Lung (tissue), 17 donors: ENCODE measurements at places on chromosomes 1 and 21.

DNA sequence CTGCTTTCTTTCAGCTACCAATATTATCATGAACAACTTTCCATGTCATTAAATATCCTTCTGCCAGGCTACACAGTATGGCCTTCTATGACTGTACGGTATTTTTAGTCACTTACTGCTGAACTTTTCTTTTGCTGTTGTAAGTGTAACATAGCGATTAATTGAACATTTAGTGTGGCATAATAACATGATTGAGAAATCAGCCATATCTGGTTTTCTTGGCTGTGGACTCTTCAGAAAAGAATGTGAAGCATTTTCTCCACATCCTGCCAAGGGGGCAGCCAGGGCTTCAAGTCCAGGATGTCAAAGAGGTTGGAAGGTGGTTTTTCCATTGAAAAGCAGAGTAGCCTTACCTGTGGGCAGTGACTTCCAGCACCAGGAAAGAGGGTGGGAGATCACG lies 8.8 kb upstream of the AHCYL1 start:
- H3K27me3 ChIP-seq = no peaks in the 10 kb centered on the region
- DNase-seq = peak; percentile 46
- H3K27ac ChIP-seq = no peak overlapping the region
- H3K36me3 ChIP-seq = no peaks in the 10 kb centered on the region
- no peaks in the 10 kb centered on the region for H3K4me1 ChIP-seq

DNA sequence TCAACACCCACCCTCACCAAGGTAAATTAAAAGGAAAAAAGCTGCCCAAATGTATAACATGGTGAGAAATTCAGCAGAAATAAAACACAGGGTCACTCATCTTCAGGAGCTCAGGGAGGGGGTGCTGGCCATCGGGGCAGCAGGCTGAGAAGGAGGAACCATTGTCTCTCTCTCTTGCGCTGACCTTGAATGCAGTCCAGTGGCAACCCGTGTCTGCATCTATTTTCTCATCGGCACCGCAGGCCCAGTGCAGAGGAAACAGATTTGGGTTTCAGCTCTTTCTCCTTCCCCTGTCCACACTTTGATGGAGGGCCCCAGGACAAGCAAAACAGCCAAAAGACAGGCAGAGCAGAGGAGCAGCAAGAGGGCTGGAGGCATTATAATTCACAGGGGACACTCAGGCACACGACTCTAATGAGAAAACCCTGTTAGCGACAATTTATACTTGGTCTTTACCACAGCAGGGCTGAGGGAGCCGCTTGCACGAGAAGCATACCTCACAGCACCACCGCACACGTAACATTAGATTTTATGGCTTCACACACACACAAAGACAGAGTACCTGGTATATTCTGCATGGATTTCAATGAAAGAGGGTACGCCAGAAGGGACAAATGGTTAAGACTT lies 18.6 kb downstream of the MKNK1 start:
- no peaks in the 10 kb centered on the region for H3K4me1 ChIP-seq
- H3K4me3 ChIP-seq = no peak overlapping the region
- DNase-seq = no peak
- peaks cover 9% of the 10 kb centered on the region for H3K36me3 ChIP-seq
- no peak overlapping the region for H3K27ac ChIP-seq

DNA sequence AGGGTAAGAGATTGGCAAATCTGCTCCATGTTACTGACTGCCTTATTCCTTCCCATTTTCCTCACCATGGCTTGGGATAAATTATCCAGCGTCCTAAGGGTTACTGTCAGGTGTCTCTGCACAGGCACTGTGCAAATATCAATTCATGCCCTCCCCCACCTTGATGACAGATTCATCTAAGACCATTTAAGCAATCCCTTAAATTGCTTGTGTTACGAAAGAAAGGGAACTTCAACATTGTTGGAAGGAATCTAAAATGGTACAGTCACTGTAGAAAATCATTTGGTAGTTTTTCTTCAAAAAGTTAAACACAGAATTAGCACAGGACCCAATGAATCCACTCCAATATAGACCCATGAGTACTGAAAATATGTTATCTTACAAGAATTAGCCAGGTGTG lies 17.6 kb upstream of the MTARC2 start:
- H3K36me3 ChIP-seq = no peaks in the 10 kb centered on the region
- no peak overlapping the region for H3K4me3 ChIP-seq

DNA sequence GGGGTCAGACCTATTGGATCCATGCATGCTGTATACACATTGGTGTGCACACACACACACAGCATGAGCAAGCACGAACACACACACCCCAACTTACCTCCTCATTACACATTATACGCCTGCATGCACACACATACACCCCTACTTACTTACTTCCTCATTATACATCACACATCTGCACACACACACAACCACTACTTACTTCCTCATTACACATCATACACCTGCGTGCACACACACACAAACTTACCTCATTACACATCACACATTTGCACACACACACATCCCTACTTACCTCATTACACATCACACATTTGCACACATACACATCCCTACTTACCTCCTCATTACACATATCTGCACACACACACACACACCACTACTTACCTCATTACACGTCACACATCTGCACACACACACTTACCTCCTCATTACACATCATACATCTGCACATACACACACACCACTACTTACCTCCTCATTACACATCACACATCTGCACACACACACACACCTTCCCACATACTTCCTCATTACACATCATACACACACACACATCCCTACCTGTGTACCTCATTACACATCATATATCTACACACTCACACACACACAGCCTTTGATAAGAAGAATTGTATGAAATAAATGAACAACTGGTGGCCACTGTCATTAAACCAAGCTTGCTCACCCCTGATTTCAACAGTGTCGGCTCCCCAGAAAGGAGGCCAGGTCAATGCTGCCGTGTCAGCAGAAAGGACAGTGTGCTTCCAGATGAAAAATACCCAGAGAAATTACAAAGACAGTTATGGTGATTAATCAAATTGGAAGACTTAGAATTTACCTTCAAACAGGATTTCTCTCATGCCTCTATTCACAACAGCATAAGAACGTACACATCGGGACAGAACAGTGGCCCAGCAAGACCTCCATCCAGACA lies 117.8 kb downstream of the SETD4 start:
- H3K4me3 ChIP-seq = no peak overlapping the region
- no peak for DNase-seq
- H3K27ac ChIP-seq = no peak overlapping the region
- H3K27me3 ChIP-seq = no peaks in the 10 kb centered on the region
- H3K36me3 ChIP-seq = no peaks in the 10 kb centered on the region

DNA sequence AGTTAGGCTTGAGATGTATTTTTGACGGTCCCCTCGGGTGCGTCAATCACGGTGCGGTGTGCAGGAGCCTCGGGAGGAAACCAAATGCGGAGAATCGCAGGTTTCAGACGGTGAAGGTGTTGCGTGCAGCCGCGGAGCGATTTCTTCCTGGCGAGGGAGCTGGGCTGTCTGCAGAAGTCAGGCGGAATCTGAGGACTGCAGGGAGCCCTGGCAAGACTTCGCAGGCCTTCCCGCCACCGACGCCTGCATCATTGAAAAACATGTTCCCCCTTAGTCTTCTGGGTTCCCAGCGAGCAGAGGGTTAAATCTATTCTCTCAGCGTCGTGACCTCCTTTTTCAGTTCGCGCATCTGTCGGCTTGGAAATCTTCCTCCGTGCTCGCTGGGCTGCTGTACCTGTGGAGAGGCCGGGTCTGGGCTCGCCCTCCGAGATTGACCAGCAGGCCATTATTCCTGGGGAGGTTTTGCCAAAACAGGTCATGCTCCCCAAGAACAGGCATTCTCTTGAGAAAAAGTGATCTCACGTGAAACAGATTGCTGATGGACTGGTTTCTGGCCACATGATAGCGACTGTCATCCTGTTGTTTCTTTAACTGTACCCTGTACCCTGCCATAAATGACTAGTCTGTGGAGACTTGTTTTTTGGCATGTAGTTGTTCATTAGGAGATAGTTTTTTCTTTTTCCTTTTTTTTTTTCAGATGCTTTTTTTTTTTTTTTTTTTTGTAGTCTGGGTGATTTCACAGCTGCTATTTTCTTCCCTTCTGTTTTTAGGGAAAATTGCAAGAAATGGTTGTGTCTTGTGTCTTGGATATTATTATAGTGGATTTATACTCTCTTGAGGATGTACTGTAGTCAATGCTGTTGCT lies 894 bp downstream of the EPB41 start:
- no peaks in the 10 kb centered on the region for H3K4me1 ChIP-seq
- no peak overlapping the region for H3K27ac ChIP-seq
- no peaks in the 10 kb centered on the region for H3K27me3 ChIP-seq
- peak; percentile 66 for DNase-seq

DNA sequence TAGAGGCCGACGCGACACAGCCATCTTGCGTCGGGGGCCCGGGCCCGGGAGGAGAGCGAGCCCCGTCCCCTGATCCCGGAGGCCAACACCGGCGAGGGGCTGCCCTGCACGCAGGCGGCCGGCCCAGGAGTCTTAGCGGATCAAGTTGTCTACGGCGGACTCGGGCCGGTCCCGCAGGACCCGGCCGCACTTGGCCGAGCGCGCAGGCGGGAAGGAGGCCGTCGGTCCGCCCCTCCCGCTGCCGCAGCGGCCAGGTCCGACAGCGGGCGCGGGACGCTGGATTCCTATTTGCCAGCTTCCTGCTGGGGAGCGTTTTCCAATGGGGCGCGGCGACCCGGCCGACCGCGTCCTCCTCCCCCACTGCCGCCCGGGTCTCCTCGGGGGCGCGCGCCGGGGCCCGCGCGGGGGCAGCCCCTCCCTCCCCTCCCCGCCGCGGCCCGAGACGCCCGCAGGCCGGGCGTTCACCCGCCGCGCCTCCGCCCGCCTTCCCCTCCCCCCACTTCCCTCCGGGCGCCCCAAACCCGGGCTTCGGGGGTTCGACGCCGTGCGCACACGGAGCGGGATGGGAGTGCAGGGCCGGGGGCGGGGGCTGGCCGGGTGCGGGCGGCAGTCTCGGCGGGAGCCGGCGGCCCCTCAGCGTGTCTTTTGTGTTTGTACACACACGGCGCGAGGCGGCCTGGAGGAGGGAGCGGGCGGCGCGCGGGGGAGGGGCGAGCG lies 517 bp upstream of the H3-3A start:
- peak overlapping the region; percentile 94 for H3K27ac ChIP-seq
- H3K4me3 ChIP-seq = peak overlapping the region; percentile 69
- peaks cover 13% of the 10 kb centered on the region for H3K4me1 ChIP-seq
- peak; percentile 91 for DNase-seq
- H3K27me3 ChIP-seq = no peaks in the 10 kb centered on the region

DNA sequence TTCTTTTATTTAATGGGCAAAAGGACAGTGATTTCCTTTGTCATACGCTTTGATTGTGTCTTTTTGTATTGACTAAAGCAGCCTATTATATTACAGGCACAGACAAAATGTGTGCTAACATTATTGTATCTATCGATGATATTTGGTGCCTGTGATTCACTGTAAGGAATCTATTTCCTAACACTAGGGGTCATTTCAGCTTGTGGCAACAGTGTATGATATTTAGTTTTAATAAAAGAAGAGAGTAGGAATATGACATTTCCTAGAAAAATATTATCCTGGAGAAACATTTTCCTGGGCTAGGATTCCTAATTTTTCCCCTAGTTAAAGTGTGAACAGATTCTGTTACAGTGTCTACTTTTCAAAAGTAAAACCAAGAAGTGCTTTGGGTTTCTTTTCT lies 42.8 kb downstream of the TYW3 start:
- H3K4me1 ChIP-seq = no peaks in the 10 kb centered on the region
- H3K27ac ChIP-seq = no peak overlapping the region
- no peaks in the 10 kb centered on the region for H3K27me3 ChIP-seq
- no peak for DNase-seq
- no peaks in the 10 kb centered on the region for H3K36me3 ChIP-seq
- no peak overlapping the region for H3K4me3 ChIP-seq

GRCh38 chr21:21165063-21165645 lies 166.9 kb downstream of the NCAM2 start:
- no peak overlapping the region for H3K4me3 ChIP-seq
- no peaks in the 10 kb centered on the region for H3K36me3 ChIP-seq

DNA sequence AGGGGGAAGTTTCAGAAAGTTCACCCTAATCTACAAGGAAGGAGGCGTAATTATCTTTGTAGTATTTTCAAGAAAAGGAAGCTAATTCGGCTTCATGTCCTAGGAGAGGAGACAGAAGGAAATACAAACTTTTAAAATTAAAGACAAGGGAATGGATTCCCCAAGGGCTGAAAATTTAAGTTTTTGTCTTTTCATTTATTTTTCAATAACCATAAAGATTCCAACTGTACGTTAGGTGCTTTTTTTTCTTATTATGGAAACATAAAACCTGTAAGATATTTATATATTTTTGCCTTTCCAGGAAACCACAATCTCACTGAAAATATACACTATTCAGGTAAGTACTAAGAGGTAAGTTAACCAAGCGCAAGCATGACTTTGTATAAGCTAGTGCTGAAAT lies at the start of gene OR2M3:
Gene OR2M3 (plus strand): TSS at position 301 of the 400 bp plus-strand sequence. CDS start 5,803 bp downstream, outside the sequence.
- H3K36me3 ChIP-seq = no peaks in the 10 kb centered on the region
- no peaks in the 10 kb centered on the region for H3K27me3 ChIP-seq
- H3K27ac ChIP-seq = no peak within 1 kb of the TSS
- DNase-seq = no peak

DNA sequence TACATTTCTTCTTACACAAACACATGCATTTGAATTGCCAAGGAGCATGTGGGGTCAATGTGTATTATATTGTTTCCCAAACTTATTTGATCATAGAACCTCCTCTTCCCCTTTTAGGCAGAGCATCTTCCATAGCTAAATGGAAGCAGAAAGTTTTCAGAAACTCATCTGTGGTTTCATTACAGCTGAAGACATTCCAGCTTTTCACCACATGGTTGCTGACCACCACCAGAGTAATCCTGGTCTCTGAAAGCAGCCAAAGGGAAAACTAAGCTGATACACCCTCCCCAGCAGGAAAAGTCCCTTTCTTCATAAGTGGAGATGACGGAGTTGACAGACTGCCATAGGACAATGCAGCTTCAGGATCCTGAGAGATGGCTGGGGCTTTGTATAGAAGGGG lies 30.2 kb upstream of the OTUD3 start:
- no peaks in the 10 kb centered on the region for H3K36me3 ChIP-seq
- no peak overlapping the region for H3K27ac ChIP-seq
- no peaks in the 10 kb centered on the region for H3K4me1 ChIP-seq
- no peak for DNase-seq

DNA sequence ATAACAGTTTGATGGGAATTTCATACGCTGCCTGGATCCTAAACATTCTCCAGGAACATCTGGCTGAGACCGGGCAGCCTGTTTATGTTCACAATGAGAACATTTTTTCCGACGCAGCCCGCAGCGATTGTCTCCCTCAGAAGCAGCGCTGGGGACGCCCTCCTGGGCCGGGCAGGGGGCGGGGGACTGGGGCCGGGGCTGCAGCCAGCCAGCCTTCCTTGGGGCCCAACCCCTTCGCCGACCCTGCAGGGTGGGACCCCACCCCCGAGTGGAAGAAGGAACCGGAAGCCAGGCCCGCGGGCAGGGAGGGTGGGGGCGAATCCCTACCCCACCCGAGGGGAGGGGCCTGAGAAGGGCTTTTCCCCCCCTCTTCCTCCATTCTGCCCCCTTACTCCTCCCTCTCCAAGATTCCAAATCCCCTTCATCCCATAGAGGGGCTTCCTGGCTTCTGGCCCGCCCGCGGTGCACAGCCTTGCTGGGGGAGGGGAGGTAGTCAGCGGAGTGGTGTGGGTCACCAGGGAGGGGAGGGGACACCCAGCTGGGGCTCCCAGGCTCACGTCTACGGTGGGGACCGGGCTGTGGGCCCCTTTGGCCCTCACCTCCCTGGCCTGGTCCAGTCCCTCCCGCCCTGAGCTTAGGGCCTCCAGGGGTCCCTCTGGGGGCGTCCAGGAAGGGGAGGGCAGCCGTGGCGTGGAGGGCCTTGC lies 60.6 kb downstream of the WNT9A start:
- H3K4me1 ChIP-seq = no peaks in the 10 kb centered on the region
- H3K27ac ChIP-seq = peak overlapping the region; percentile 46
- H3K36me3 ChIP-seq = no peaks in the 10 kb centered on the region
- H3K27me3 ChIP-seq = no peaks in the 10 kb centered on the region

- no peak overlapping the region for H3K4me3 ChIP-seq
- H3K27me3 ChIP-seq = peaks cover 6% of the 10 kb centered on the region
- DNase-seq = no peak
- H3K27ac ChIP-seq = no peak overlapping the region
These were observed 99.7 kb downstream of the GLIS1 start for GRCh38 chr1:53639251-53639763.
